ENCODE measurements at places on chromosomes 13 and 19.

DNA sequence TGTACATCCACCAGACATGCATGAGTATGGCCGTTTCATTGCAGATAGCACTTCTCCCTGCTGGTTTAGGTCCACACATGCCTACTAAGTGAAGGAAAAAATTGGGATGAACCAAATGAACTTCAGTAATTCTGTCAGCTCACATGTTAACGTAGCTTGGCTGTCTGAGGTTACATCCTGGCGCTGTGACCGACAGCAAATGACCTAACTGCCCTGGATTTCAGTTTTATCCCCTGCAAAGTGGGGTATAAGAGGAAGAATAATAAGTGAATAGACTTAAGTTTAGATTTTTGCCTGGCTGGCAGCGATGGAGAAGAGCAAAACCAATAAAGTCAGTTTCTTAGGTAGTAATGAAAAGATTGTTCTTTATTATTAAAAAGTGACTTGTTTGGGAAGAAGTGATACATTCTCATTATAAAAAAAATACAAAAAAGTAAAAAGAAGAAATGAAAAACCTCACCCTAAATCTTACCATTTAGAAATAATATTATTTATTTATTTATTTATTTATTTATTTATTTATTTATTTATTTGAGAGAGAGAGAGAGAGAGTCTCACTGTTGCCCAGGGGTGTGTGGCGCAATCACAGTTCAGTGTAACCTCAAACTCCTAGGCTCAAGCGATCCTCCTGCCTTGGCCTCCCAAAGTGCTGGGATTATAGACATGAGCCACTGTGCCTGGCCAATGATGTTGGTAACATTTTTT is 4.2 kb upstream of the RNF113B start:
- DNase-seq = no peak

DNA sequence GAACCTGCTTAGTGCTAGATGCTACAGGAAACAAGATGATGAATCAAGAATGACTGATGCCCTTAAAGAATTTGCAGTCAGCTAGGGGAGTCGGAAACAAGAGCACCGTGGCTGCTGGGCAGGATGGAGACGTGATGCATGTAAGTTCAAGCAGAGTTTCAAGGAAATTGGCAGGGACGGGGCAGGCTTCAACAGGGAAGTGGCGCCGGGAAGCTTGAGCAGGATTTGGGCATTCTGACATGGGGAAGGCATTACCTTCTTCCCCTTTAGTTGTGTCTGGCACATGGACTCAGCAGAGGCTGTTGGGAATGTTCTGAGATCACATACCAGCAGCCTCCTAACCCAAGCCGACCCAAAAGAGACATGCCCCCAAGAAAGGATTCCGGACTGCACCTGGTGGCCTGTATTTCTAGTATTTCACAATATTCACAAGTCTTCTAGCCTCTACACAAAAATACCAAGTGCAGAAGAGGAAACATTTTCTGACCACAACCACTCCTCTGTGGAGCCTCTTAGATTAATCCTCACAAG is 138.2 kb downstream of the CRYL1 start:
- DNase-seq = no peak

DNA sequence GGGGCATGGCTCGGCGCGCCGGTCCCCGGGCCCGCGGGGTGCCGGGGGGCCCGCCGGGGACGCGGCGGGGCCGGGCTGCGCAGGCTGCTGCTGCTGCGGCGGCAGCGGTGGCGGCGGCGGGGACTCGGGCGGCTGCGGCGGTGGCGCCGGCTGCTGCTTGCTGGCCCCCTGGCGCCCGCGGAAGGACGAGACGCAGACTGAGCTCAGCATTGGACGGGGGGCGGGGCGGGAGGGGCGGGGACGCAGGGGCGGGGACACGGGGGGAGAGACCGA is 368 bp downstream of the KCNC3 start:
- DNase-seq = no peak

DNA sequence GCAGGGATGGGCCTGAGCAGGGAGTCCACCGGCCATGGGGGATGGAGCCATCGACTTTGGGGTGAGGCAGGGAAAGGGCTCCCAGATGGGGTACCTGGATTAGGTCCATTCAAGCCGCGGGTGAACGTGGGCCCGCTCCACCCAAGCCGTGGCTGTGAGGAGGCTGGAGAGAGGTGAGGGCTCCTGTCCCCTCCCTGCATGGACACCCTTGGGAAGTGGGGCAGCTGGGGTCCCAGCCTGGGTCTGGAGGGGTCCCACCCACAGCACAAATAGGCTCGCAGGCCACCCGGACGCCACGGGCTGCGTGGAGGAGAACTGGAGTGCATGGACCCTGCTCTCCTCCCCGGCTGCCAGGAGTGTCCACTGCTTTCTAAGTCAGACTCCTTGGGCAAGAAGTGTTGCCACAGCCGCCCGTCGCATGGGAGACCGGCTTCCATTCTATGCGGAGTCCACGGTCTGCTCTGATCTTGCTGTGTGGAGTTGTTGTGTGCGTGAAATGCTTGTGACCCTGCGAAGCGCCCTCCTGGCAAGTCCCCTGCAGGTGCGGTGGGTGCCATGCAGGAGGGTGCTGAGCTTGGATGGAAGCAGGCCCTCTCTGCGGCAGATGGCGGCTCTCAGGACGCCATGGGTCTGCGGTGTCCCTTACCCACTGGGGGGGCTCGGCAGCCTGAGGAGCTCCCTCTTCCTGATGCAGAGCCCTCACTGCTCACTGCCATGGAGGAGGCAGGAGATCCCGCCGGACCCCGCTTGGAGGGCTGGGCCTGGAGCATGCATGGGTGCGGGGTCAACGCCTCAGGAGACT is 2.0 kb downstream of the DAZAP1 start:
- DNase-seq = no peak

DNA sequence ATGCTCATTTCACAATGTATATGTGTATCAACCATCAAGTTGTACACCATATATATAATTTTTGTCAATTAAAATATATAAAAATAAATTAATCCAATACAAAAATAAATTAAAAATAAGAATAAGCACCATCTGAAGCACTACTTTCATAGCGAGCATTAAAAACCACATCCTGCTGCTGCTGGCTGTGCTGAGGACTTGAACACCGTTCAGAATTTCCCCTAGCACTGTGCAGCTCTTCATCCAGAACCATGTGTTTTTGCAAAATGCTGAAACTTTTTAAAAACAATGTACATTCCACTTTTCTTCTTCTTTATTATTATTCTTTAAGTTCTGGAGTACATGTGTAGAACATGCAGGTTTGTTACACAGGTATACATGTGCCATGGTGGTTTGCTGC is 40.0 kb upstream of the FOXO1 start:
- no peak for DNase-seq

DNA sequence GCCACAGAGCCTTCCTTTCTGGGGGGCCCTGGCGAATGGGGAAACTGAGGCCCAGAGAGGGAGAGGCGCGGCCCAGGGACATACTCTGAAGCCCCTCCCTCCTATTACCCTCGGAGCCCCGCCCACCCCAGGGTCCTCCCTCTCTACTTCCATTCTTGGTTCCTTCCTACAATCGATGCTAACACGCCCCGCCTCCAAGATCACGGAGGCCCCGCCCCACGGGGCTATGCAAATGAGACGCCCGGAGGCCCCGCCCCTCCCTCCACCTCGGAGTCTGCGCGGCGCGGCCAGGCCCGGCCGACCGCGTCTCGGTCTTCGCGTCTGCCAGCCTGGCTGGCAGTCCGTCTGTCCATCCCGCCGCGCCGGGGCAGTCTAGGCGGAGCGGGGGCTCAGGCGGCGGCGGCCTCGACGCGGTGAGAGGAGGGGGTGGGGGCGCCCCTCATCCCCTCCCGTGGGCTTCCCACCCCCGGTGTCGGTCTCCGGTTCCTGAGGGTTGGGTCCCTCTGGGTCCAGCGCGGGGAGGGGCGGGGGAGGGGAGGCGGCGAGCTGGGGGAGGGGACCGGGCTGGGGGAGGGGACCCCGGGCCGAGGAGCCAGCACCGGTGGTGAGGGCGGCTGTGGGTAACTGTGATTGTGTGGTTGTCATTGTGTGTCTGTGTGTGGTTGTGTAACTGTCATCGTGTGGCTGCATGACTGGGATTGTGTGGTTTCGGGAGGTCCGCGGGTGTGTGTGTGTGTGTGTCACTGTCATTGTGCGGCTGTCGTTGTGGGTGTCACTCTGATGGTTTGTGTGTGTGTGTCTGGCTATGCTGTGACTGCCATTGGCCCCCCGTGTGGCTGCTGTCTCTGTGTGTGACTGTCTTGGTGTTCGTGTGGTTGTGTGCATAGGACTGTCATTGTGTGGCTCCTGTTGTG is at the start of gene PLPPR2:
PLPPR2 (plus strand) TSS at position 273 of the 914 bp plus-strand sequence. CDS start 2,242 bp downstream, outside the sequence.
- DNase-seq = peak; percentile 77

- no peak for DNase-seq
Measured at GRCh38 chr19:30546332-30546731, 174.1 kb downstream of the ZNF536 start.

DNA sequence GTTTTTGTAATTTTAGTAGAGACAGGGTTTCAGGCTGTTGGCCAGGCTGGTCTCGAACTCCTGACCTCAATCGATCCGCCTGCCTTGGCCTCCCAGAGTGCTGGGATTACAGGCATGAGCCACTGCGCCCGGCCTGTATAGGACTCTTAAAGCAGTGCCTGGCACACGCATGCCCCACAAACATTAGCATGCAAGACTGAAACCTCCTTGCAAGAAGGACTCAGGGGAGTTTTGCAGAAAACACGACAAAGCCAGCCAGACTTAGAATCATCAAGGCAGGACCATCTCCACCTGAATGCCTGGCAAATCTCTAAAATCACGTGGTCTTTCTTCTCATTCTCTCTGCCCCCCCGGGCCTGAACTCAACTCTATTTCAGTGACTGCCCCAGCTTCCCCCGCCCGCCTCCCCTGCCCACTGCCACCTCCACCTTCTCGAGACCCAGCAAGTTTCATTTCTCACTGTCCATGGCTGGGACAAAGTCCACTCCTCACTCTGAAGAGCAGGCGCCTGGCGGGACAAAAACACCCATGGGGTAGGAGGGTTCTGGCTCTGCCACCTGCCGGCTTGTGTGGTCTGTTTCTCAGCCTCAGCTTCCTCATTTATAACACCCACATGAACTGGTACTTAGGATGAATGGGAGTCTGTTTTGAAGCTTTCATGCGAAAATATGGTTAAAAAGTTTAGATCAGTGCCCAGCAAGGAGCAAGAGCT is 2.4 kb downstream of the TICAM1 start:
- no peak for DNase-seq

Data from CD4-positive, alpha-beta T cell treated with Interleukin-4 for 4 hours (primary cell).